ENCODE measurements at places on chromosomes 4 and X. TPM values are rescaled to one million over a fixed set of nuclear protein-coding genes. Genes with fewer than 3 reads are reported as not detected.

Gene ANKRD37
- total RNA-seq, result 20.6 TPM

- DNase-seq, result no peak
Measured at GRCh38 chr4:58064653-58065052, 954.5 kb upstream of the IGFBP7 start.

DNA sequence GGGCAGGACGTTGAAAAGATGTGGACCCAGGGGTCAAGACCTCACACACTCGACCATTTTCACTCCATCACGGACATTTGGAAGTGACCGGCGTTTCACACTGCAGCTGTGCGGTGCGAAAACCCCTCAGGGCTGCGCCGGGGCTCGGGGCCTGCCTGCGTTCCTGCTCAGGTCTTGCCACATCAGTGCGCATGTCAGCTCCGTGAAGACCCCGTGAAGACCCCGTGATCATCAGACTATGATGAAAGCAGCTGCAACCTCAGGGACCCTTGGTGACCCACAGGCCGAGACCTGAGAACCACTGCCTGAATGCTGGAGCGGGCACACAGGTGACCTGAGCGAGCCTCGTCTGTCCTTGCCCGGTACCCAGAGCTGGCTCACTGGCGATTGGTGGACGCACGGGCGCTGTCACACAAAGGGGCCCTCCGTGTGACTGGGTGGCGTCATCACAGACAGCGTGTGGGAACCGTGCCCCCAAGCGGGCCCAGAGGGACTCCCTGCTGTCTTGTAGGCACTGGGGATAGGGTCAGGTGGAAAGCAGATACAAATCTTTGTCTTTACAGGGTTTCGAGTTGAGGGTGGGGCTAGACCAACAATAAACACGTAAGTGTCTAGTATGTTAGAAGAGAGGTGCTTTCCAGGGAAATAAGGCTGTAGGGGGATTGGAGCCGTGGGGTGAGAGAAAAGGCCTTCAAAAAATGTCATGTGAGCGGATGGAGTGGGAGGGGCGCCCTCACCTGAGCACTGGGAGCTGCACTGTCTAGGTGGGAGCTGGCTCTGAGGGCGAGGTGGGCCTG lies 12.7 kb downstream of the MSANTD1 start:
- no peak for DNase-seq

- no peak for DNase-seq
Measured at GRCh38 chr4:85751866-85752265, 276.9 kb downstream of the ARHGAP24 start.

- DNase-seq, result no peak
Measured at GRCh38 chrX:64190136-64190740, 15.3 kb downstream of the AMER1 start.

Gene BEND2
- total RNA-seq, result not detected

DNA sequence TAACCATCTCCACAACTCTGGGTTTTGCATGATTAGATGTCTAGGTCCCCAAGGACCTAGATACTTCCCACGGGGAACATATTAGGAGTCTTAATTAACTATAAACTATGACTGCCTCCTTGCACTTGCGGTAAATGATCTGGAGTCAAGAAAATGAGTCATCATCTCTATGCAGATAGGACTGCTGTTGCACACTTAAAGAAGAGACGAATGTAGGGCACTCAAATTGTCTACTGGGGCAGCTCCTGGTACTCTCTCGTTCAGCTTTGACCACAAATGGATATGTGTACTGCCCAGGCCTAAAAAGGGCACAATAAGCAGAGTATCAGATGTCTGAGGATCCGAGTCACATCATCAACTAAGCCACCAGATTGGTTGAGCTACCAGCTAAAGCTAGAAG lies 1783.4 kb upstream of the AGA start:
- DNase-seq, result peak; percentile 39

GRCh38 chr4:109994415-109994827 lies 81.7 kb downstream of the EGF start:
- DNase-seq, result no peak

- DNase-seq, result no peak
Measured at GRCh38 chr4:38386654-38387188, 277.3 kb upstream of the KLF3 start.

DNA sequence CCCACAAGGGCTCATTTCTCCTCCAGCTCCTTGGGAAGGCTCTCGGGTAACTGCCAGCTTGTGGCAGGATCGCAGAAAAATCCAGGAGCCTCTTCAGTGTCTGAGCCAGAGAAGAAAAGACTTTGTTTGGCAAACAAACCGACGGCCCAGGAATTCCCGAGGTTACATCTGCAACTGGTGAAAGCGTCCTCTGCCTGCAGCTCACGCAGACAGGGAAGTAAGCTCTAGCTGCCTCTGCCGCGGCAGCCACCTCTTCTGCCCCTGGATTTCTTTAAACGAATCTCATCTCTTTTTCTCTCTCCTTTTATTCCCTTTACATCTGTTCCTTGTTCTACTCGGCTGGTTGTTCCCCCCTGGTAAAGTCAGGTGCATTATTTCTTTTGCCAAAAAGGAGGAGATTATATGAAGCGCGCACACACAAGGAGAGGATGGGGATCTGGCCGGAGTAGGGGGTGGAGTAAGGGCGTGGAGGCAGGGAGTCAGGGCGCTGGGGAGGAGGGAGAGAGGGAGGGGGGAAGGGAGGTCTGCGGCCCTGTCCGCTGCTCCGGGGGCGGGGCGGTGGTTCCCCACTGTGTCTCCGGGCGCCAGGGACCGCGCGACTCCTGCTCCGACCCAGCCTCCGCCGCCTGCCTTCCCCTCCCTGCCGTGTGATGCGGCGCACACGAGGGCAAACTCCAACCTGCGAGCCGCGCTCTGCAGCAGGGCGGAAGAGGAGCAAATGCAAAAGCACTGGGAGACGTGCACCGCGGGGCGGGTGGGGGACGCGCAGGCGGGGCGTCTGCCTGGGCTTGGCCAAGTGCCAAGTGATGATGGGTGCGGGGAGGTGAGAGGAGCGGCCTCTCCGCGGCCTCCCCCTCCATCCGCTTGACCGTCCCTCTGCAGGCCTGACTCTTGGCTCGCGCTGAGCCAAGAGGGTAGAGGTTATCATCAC lies at the start of gene DCHS2:
DCHS2 (minus strand) TSS at position 459 of the 931 bp plus-strand sequence; CDS start at position 15, 444 bp downstream.
- DNase-seq, result no peak

DNA sequence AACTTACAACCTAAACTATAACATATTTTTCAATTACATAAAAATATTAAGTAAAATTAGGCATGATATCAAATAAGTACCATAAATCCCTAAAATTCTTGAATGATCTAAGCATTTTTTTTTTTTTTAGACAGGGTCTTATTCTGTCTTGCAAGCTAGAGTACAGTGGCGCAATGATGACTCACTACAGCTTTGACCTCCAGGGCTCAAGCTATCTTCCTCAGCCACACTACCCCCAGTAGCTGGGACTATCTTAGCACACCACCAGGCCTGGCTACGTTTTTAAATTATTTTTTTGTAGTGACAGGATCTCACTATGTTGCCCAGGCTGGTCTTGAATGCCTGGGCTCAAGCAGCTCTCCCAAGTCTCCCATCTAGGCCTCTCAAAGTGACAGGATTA lies 1042.3 kb downstream of the FSTL5 start:
- peak; percentile 42 for DNase-seq

DNA sequence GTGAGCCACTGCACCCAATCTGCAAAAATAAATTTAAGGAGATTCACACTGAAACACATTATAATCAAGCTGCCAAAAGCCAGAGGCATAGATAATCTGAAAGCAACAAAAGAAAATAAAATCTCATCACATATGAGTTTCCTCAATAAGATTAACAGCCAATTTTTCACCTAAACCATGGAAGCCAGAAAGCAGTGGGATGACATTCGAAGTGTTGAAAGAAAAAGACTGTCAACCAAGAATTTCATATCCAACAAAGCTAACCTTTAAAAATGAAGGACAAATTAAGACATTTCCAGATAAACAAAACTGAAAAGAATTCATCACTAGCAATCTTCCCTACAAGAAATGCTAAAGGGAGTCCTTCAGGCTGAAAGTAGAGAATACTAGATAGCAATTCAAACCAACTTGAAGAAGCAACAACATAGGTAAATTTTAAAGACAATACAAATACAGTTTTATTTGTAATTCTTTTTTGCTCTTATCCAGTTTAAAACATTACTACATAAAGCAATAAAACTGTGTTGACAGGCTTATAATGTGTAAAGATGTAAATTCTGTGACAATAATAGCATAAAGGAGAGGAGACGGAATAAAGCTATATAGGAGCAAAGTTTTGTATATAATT lies 23.1 kb upstream of the KLHL8 start:
- DNase-seq, result no peak

Gene ZXDA
- 0.16 TPM for total RNA-seq

GRCh38 chrX:116317409-116317808 lies 119.0 kb upstream of the SLC6A14 start:
- DNase-seq, result peak; percentile 8

Gene DGAT2L6
- not detected for total RNA-seq

Gene SYP
- total RNA-seq, result 0.23 TPM

GRCh38 chr4:186953599-186954260 lies 230.1 kb upstream of the FAT1 start:
- DNase-seq, result peak; percentile 7

- DNase-seq, result peak; percentile 28
Measured at GRCh38 chr4:73533515-73534422, 52.2 kb downstream of the AFM start.

Gene FAM53A
- 0.06 TPM for total RNA-seq

DNA sequence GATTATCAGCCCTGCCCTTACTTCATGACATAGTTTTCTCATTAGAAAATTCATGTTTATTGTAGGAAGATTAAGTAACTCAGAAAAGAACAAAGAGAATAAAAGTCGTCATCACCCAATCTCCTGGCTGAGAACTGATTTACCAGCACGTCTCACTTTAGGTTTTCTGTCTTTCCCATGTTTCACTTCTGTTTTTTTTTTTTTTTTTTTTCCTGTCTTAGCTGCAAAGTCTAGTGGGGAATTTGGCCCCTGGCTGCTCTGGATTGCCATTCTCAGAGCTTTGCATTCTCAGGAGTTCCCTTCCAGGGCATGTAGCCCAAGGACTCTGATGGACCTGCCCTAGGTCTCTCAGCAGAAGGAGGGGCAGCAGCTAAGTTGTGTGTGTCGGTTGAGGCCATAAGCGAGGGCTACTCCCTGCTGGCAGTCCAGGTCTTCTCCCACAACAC lies 57.8 kb downstream of the TMEM131L start:
- no peak for DNase-seq

DNA sequence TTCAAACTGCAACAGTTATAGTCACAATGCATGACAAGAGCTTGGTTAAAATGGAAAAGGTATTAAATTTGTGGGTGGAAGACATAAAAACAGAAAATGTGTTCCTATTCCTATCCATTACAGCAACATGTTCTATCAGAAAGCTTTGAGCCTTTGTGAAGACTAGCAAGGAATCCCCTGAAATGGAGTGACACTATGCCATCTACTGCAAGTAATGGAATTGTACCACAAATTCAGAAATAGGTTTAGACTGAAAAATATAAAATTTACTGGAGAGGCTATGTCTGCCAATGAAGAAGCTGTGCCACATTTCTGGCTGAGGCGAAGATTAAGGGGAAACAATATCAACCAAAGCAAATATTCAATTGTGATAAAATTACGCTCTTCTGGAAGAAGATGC lies 247.9 kb downstream of the ADAM29 start:
- no peak for DNase-seq

Gene F8A2
- total RNA-seq, result not detected

- peak; percentile 2 for DNase-seq
Measured at GRCh38 chr4:89509708-89510281, 202.2 kb upstream of the GPRIN3 start.

GRCh38 chrX:10931976-10932375 lies 179.2 kb upstream of the HCCS start:
- no peak for DNase-seq

DNA sequence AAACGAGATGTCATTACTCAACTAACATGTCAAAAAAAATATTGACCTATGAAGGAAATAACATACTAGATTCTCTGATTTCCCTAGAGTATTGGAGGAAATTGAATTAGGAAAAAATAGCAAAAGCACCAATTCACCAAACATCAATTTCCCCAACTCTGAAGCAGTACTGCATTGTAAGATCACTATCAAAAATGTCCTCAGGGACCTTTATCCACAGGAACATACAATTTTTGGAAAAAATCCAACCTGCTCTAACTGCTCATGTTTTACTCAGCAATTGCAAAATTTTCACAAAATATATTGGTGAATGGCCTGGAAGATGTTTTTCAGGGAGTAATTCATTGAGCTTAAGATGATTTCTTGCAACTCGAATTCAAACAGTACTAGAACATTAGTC lies 239.0 kb upstream of the GIMD1 start:
- DNase-seq, result no peak

- DNase-seq, result no peak
Measured at GRCh38 chr4:23887989-23888388, 1.9 kb downstream of the PPARGC1A start.

DNA sequence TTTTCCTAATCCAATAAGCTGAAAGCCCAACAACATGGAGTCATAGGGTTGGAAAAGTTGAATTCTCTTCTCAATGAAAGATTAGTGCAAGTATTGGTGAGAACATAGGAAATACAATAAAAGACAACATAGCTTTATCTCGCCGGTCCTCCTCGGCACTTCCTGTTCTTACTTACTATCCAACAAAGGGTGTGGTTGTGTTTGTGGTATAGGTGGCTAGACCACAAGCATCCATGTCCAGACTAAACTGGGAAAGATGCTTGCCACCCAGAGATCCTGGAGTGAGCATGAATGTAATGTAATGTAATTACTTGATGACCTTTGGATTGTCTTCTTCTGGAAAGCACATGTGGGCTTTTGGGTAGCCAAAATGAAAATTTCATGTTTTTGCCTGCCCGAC lies 223.8 kb downstream of the CPE start:
- no peak for DNase-seq

GRCh38 chr4:145808021-145808650 lies 128.2 kb downstream of the C4orf51 start:
- peak; percentile 96 for DNase-seq

GRCh38 chr4:123257591-123257990 lies 139.0 kb upstream of the SPRY1 start:
- DNase-seq, result no peak

DNA sequence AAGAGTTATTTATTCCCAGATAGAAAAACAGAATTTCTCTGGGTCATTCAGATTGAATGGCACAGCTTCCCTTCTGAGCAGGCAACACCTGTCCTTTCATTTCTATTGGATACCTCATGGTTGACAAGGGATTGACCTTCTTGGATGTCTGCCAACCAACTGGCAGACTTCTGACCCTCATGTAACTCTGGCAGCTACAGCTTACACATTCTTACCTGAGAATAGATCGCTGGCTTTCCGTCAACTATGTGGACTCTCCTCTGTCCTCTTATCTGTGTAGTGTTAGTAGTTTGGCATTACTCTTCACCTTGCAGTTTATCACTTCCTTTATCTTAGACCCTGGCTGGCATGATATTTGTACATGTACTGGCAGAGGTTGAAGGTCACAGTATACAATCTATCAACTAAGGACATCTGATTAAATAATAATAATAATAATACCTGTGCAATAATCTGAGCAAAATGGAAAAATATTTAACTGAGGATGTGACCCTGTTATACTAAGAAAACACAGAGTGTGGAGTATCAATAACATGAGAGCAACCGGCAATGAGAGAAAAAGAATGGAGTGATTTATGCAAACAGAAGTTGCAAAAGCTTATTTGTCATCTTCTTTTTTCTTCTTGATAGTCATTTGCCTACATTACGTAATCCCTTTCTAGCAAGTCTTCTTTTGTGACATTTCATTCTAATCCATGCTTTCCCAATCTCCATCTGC lies 1118.2 kb downstream of the ARAP2 start:
- DNase-seq, result no peak
